ENCODE measurements at places on chromosomes 3 and 15. TPM values are rescaled to one million over a fixed set of nuclear protein-coding genes. Genes with fewer than 3 reads are reported as not detected.

Gene FOXB1
- total RNA-seq: not detected

Gene CPB1
- total RNA-seq: 2.1 TPM

Gene THSD4
- total RNA-seq: 15.7 TPM

Gene PRICKLE2
- total RNA-seq: 32.9 TPM

Gene ITIH3
- total RNA-seq: 2.1 TPM

Gene EBLN2
- 8.4 TPM for total RNA-seq

Gene TRIM42
- total RNA-seq: not detected

Gene TXNRD3
- 16.2 TPM for total RNA-seq

Gene SLC27A2
- under 0.01 TPM for total RNA-seq

Gene PEX5L
- not detected for total RNA-seq

Gene SEMA3F
- 2.1 TPM for total RNA-seq

Gene ALS2CL
- total RNA-seq: 5.2 TPM

Gene GOLGA8Q
- 1.0 TPM for total RNA-seq

Gene AMOTL2
- 56.9 TPM for total RNA-seq

Gene ABI3BP
- total RNA-seq: 63.2 TPM

Gene NR1I2
- under 0.01 TPM for total RNA-seq

Gene CKMT1B
- under 0.01 TPM for total RNA-seq

Gene BFSP2
- 2.1 TPM for total RNA-seq

Gene PP2D1
- total RNA-seq: not detected

Gene ACOX2
- 14.6 TPM for total RNA-seq

Gene NRROS
- total RNA-seq: 1.6 TPM

Gene PARP16
- 7.3 TPM for total RNA-seq

Gene BUB1B
- 8.4 TPM for total RNA-seq

Gene STAB1
- 67.3 TPM for total RNA-seq

Gene ZFAND6
- total RNA-seq: 164 TPM

Gene DPPA2
- not detected for total RNA-seq

Gene ASB14
- not detected for total RNA-seq
